H1 (cell line): ENCODE measurements at places on chromosomes 2 and 18.

GRCh38 chr18:23380817-23381216 lies 72.3 kb upstream of the RIOK3 start:
- no peak for DNase-seq

GRCh38 chr2:46814160-46814961 lies 101.2 kb downstream of the MCFD2 start:
- no peak for DNase-seq

GRCh38 chr2:42028571-42029148 lies 19.2 kb upstream of the PKDCC start:
- no peak for DNase-seq

DNA sequence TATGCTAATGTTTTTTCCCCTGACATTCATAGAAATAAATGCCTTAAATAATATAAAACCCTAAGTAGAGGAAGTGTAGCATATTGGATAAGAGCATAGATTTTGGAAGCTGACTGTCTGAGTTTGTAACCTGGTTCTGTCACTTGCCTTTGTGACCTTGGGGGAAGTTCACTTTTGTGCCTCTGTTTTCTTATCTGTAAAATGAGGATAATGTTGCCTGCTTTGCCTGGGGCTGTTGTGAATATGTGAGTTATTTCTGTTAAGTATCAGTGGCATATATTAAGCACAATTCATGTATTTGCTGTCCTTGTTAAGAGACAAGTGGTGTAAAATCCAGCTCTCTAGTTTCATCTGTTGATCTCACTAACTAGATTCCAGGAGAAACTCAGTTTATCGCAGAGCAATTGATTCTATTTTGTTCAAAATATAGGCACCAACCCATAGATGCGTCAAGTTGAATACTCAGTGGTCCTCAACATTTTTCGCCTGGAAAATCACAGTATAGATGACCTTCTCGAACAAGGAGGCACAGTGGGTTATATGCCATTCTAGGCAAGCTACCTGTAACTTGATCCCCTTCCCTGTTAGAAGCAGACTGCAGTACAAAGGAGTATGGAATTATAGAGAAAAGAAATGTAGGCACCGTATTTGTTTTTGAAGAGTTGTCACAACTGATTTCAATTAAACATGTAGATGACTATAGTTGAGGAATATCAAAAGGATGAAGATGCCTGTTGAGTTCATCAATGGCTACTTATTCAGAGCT lies 67.0 kb downstream of the SOCS6 start:
- DNase-seq = no peak
